ENCODE measurements at places on chromosomes 5 and 9.

GRCh38 chr5:10145923-10146401 is 103.7 kb downstream of the ATPSCKMT start:
- ATAC-seq, result no peak

DNA sequence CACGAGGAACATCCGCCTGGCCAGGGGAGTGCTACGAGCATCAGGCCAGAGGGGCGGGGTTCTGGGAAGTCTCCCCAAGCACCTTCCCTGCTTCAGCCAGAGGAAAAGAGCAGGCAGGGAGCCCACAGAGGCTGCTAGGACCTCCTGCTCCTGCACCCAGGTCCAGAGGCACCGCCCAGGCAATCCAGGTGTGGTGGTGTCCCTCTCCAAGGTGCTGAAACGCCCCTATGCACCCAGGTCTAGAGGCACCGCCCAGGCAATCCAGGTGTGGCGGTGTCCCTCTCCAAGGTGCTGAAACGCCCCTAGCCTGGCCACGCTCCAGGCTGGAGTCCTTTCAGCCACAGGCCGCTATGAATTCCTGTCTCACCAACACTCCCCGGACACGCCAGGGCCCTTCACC is 10.7 kb upstream of the UBAC1 start:
- ATAC-seq, result no peak

DNA sequence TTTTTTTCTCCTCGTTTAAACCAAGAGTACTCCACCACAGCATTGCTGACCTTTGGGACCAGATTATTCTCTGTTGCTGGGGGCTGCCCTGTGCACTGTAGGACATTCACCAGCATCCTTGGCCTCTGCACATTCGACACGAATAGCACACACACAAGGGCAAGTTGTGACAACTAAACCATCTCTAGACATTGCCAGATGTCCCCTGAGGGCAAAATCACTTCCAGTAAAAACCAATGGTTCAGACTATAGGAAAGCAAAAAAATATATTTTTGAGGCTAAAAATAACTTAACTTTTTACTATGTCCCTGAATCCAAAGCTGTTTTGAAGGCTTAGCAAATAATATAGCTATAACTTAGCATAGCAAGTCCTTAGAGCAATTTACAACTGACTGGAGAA is 65.9 kb downstream of the SEMA5A start:
- no peak for ATAC-seq

GRCh38 chr9:2269778-2270177 is 254.6 kb downstream of the SMARCA2 start:
- no peak for ATAC-seq

GRCh38 chr9:116070256-116070914 is 83.2 kb upstream of the PAPPA start:
- no peak for ATAC-seq

DNA sequence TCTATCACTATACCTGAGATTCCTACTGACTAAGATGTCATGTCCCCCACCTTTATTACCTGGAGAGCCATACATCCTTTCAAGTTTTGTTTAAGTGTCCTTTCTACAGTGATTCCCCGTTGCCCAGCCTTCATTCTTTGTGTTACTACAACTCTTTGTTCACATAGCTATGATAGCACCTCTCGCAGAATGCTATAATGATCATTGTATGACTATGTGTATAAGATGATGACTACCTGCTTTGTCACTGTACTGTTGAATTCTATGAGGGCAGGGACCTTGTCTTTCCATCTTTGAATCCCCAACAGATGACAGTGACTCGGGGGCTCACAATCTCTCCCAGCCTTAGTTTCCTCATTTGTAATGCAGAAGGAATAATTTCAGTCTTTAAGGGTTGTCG is 361.2 kb downstream of the NPR3 start:
- no peak for ATAC-seq

GRCh38 chr9:86589273-86589672 is 235.1 kb upstream of the TUT7 start:
- no peak for ATAC-seq

DNA sequence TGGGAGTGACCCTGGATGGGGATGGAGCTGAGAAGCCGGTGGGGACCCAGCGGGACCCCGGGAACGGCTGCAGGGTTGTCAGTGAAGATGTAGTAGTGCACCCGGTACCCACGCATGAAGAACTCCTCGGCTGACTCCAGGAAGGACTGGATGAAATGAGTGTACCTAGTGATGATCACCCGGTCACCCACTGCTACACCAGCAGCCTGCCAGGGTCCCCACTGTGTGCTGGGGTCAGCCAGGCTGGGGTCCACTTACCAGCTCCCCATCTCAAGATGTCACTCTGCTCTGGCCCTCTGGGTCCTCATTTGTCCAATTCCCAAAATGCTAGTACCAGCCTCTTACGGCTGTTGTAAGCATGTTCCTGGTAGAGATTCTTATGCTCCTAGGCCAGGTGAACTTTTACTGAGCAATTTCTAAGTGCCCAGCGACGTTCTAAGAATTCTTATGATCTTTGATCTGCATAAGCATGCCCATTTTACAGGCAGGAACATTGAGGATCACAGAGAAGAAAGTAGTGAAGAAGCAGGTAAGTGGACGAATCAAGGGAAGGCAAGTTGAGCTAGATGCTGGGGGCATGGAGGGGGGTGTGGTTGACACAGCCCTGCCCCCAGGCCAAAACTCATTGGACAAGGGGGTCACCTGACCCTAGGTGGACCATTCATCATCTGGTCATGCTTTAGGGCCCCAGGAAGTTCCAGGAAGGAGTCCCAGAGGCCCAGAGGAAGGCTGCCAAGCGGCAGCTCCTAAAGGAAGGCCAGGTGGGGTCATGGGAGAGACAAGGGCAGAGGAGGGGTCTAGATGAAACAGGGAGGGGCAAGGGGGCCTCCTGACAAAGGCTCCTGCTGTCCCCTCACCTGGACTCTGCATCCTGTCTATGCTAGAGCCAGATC is 9.4 kb downstream of the GBGT1 start:
- ATAC-seq, result no peak

GRCh38 chr9:9612755-9613154 is 1000.0 kb downstream of the PTPRD start:
- no peak for ATAC-seq

GRCh38 chr9:112396416-112396815 is 16.5 kb downstream of the HSDL2 start:
- no peak for ATAC-seq

DNA sequence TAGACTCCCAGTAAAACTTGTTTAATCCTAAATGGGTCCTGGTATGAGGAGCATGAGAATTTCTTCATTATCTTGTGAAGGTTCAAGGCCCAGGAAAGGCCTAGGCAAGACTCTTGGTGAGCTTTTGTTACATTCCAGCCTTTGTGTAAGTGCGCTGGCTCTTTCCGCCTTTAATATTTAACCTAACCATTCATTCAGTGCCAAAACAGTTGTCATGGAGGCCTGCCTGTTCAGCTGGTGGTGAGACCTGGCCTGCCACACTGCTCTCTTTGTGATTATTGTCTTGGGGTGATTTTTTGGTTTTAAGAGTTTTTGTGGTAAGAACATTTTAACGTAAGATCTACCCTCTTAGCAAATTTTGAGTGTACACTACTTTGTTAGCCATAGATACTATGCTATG is 127.5 kb upstream of the WWC1 start:
- ATAC-seq, result no peak

GRCh38 chr9:81879501-81879916 is 48.7 kb upstream of the SPATA31D4 start:
- ATAC-seq, result no peak

- no peak for ATAC-seq
These were observed 380.7 kb downstream of the MRPS30 start for GRCh38 chr5:45189481-45189880.

DNA sequence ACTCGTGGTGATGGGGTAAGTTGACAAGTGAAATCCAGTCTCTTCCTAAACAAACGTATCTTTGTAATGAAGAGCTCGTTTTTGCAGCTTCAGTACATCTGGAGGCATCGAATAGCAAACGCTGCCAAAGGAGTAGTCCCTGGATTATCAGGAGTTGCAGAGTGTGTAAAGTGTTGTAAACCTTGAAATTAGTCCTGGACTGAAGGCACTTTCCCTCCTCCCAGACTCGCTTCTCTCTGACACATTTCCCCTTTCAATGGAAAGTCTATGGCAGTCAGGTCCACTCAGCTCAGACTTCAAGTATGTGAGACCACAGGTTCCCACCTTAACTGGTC is 1.5 kb upstream of the PBX3 start:
- no peak for ATAC-seq

DNA sequence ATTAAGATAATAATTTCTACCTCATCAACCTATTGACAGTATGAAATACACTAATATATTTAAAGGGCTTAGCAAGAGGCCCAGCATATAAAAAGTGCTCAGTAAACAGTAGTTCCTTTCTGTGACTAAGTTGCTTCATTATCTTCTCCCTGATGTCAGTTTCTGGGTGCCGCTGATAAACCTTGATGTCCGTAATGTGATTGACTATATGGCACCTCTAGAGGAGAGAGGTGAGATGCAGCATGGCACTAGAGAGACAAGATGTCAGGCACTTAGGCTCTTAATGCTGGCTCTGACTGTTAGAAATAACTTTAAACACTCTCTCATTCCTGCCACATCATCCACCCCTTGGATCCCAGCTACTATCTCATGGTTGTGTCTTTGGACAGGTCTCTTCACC is 455.9 kb upstream of the KLF4 start:
- no peak for ATAC-seq

- no peak for ATAC-seq
These were observed 72.4 kb downstream of the CTSL start for GRCh38 chr9:87798261-87798833.
